HuH-7.5 (cell line): ENCODE measurements at places on chromosomes 3 and 15.

GRCh38 chr3:87793337-87793877 lies 265.4 kb downstream of the CGGBP1 start:
- DNase-seq, result no peak

DNA sequence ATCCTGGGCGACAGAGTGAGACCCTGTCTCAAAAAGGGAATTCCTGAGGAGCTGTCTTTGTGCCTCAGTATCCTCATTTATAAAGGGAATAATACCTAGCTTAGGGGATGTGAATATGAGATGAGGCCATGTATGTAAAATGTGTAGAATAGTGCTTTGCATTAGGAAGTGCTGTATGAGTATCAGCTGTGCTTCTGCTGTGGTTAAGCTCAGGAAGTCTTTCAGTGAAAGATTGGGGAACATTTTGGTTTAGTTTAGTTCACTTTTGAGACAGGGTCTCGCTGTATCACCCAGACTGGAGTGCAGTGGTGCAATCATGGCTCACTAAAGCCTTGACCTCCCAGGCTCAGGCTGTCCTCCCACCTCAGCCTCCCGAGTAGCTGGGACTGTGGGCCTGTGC lies 10.6 kb downstream of the THUMPD3 start:
- DNase-seq, result no peak

DNA sequence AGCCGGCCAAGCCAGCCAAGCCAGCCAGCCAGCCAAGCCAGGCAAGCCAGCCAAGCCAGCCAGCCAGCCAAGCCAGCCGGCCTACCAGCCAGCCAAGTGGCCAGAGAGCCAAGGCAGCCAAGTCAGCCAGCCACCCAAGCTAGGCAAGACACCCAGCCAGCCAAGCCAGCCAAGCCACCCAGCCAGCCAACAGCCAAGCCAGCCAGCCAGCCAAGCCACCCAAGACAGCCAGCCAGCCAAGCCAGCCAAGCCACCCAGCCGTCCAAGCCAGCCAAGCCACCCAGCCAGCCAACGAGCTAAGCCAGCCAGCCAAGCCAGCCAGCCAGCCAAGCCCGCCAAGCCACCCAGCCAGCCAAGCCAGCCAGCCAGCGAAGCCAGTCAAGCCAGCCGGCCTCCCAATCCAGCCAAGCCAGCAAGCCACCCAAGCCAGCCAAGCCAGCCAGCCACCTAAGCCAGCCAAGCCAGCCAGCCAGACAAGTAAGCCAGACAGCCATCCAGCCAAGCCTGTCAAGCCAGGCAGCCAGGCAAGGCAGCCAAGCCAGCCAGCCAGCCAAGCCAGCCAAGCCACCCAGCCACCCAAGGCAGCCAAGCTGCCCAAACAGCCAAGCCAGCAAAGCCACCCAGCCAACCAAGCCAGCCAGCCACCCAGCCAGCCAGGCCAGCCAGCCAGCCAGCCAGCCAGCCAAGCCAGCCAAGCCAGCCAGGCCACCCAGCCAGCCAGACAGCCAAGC lies 200.5 kb downstream of the GOLGA6L6 start:
- no peak for DNase-seq

GRCh38 chr3:48088056-48088748 lies 72.0 kb upstream of the MAP4 start:
- peak; percentile 19 for DNase-seq

DNA sequence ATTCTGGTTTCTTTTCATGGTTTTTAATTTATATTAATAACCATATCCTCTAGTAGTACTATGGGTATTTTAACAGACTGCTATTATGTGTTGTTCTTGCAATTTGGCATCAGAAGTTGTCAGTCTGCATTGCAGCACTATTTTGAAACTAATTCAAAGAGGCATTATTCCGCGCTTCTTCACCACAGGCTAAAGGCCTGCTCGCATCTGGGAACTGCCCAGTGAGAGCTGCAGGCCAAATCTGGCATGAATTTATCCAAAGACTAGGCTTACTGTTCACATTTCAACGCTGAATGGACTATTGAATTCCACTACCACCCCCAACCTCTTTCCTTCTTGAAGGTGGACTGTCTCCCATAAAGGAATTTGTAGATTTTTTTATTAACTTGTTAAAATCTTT lies 310.4 kb upstream of the NR2F2 start:
- DNase-seq, result no peak

GRCh38 chr15:52658955-52659354 lies 20.2 kb downstream of the ATOSA start:
- DNase-seq, result no peak

GRCh38 chr3:141373232-141373631 lies 4.9 kb downstream of the ZBTB38 start:
- no peak for DNase-seq

- no peak for DNase-seq
Observed at GRCh38 chr3:50466177-50466576, 37.3 kb downstream of the CACNA2D2 start.

GRCh38 chr15:39013262-39013661 lies 448.6 kb upstream of the RASGRP1 start:
- no peak for DNase-seq

- DNase-seq, result no peak
Observed at GRCh38 chr15:57949374-57949943, 116.1 kb downstream of the ALDH1A2 start.

DNA sequence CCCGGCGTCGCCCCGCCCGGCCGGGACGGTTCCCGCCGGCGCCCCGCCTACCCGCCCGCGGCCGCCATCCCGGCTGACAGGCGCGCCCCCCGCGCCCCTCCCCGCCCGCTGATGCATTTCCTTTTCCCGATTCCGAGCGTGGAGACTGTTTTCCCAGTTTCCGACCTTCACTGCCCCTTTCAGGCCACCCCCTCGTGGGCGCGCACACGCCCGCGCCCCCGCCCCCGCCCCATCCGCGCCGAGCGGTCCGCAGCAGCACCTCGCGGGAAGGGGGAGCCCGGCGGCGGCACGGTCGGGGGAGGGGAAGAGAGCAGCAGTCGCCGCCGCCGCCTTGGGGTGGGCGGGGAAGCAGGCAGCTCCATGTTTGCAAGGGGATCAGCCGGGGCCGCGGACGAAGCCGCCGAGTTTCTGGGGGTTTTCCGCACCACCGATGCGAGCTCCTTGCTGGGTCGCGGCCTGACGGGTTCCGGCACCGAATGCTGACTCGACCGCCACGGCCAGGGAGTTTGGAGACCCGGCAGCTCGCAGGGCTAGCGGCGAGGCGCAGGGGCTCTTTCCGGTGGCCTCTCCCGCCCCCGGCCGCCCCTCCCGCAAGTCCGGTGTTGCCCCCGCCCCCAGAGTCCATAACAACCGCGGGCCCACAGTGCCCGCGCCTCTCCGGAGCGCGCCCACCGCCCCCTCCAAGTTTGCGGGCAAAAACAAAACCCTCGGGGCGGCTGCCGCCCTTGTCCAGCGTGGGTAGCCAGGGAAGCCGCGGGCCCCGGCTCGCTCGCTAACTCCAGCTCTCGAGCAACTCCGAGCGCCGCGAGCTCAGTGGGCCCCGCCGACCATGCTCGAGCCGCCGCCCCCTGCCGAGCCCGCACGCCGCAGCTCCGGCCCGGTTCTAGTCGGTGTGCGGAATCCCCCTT lies 3.2 kb upstream of the SIN3A start:
- peak; percentile 48 for DNase-seq

DNA sequence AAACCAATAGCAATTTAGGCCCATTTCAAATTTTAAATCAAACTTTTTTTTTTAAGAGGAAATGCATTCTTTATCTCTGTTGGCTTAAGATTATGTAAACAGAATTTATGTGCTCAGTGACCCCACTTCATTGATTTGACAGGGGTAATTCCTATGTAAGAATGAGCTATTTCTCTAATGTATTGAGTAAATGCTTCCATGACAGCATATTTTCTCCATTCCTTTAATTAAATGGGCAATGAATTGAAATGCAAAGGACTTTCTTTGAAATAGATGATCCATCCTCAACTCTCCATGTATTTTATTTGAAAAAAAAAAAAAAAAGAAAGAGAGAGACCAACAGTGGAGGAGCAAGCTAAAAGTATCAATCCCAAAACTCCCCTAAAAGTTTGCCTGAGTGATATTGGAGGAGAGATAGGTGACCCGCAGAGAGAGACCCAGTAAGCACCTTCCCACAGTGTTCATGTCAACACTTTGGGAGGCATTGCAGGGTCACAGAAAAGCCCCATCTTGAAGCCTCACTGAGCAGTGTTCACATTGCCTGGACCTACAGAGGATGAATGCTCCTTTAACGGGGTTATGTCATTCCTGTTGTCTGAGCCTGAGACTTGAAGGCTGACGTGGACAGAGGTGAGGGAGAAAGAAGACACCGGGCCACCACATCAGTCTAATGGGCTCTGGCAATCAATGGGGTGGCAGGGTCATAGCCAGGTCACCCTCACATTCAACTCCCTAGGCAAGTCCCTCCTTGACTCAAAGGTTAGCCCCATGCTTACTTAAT lies 176.0 kb downstream of the SHOX2 start:
- DNase-seq, result no peak

DNA sequence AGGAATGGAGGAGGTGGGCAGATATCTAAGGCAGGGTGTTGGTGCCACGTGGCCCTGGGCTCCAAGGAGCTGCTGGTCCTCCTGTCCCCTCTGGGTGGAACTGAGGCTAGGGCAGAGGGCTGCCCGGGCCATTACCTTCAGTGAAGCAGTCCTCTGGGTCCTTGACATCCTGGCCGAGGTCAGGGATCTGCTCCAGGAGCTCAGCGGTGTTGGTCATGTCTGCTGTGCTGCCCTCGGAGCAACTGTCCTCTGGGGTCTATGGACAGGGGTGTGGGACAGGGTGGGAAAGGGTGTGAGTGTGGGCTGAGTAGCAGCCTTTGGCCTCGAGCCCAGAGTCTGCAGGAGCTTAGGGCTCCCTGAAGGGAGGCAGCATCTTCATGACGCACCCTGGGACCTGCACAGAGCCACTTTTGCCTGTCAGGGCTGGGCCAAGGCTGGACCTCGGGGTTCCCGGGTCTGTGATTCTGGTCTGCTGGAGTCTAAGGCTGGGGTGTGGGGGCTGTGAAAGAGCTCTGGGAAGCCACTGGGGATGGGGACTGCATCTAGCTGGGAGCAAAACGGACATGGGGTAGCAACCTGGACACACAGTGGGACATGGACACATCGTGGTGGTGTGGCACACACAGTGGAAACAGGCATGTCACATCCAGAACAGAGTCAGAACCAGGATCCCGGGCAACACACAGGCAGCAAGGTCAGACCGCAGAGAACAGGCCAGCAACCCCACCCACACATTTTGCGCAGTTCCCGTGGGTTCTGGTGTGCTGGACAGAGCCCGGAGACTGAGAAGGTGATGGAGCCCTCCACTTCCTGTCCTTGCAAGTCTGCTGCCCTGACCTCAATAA lies 72.7 kb downstream of the SCN5A start:
- DNase-seq, result no peak

- DNase-seq, result no peak
Observed at GRCh38 chr3:62582495-62583172, 209.3 kb upstream of the FEZF2 start.

DNA sequence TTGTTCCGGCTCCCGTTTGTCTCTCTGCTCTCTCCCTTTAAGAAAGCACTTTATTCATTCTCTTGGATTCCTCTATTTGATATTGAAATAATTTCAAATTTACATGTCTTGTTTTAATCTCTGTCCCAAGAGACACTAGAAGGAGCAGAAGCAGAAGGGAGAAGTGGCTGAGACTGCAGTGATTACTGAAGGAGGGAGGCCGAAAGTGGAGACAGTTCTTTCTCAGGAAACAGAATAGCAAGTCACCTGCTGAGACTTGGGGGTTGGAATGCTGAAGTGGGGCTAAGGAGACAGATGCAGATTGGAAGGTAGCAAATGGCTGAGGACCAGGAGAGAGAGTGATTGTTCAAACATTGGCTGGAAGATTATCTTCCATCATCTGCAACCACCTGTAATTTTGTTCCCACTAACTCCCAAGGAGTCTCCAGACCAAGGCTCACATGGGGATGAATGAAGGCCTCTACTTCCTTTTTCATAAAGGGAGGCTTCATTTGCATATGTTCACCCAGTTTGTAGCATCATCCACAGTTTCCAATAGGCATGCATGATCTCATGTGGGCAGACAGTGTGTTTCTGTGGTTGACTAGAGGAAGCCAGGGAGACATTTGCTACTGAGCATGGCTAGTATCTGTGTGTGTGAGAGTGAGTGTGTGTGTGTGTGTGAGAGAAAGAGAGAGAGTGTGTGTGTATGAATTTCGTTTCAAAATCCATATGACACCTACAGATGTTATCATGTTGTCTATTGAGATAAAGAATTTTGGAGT lies 24.0 kb downstream of the LTF start:
- no peak for DNase-seq

DNA sequence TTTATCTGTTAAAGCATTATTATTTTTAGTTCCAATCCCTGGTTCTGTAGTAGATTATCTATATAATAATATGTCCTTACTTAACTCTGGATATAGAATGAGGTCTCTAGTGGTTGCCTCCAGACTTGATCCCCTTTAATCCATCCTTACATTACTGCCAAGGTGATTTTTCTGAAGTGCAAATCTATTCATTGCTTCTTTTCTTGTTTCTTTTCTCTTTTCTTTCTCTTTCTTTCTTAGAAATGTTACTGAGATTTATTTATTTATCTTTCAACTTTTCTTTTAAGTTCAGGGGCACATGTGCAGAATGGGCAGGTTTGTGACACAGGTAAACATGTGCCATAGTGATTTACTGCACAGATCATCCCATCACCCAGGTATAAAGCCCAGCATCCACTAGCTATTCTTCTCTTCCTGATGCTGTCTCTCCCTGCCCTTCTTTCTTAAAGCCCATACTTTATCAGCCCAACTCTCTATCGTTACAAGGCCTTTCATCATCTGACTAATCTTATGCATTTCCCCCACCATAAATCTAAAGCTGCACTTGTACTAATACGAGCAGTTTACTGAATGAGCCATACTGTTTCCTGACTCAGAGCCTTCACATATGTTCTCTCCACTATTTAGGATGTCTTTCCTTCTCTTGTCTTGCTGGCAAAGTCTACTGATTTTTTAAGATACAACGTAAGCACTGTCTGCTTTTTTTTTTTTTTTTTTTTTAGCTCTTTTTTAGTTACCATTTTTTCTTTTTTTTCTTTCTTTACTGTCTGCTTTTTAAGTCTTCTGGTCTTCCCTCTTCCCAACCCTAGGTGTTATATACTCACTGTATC lies 4.6 kb downstream of the GLCE start:
- DNase-seq, result no peak
